ENCODE measurements at places on chromosomes 1 and 21. TPM values are rescaled to one million over a fixed set of nuclear protein-coding genes. Genes with fewer than 3 reads are reported as not detected.

Gene NPHS2
- total RNA-seq = not detected

Gene NBPF6
- not detected for total RNA-seq

Gene WNT9A
- total RNA-seq = 1.8 TPM

Gene C1QTNF12
- not detected for total RNA-seq

- DNase-seq = no peak
These were observed 87.1 kb downstream of the CD58 start for GRCh38 chr1:116483481-116484309.

DNA sequence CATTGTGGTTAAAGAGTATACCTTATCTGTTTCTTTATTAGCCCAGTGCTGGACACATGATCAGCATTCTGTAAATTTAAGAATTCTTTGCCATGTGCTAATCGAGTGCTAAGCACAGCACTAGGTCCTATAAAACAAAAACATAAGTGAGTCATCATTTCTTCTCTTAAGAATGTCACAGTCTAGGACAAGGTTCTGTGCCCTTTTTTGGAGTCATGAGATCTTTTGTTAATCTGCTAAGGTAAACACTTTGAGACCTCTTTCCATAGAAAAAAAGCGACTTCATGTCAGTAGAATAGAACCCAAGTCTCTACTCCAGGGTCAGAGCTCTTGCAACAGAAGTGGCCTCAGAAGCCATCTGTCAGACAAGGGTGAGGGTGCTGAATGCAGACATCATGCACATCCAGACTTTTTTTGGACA is 70.0 kb upstream of the NFIA start:
- DNase-seq = no peak

Measured in Daoy (cell line).